ENCODE measurements at places on chromosomes 3 and 15.
A peak's percentile ranks its signal among the peaks of the same experiment; 100 is the strongest.

- DNase-seq = no peak
Measured at GRCh38 chr3:45139372-45140140, 6.6 kb downstream of the CDCP1 start.

GRCh38 chr3:52495777-52496602 lies 852 bp downstream of the STAB1 start:
- no peak for DNase-seq

- no peak for DNase-seq
Measured at GRCh38 chr3:139994891-139995290, 59.9 kb downstream of the CLSTN2 start.

GRCh38 chr3:47283193-47283537 lies 421 bp downstream of the KLHL18 start:
- DNase-seq = no peak

- no peak for DNase-seq
Measured at GRCh38 chr3:13706451-13706850, 157.5 kb downstream of the FBLN2 start.

- no peak for DNase-seq
Measured at GRCh38 chr15:58462547-58462946, 30.8 kb downstream of the LIPC start.

- no peak for DNase-seq
Measured at GRCh38 chr3:139695426-139696313, 17.9 kb upstream of the NMNAT3 start.

- no peak for DNase-seq
Measured at GRCh38 chr3:73179601-73180000, 118.1 kb downstream of the EBLN2 start.

- no peak for DNase-seq
Measured at GRCh38 chr3:33364531-33365128, 75.6 kb downstream of the UBP1 start.

DNA sequence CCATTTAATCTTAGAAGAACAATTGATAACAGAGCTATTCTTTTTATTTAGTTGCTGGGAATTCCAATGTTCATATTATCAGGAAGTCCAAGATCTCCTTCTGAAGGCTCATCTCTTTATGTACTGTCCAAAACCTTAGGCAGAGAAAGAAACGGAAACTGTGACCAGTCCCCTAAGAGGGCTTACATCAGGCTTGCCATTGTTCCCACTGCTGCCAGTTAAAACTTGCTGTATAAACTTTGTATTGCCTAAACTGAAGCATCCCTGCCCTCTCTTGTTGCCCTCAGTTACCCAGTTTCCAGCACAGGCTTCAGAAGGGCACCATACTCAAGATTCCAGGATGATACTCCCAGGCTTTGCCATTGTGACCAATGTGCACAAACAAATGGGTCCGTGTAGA lies 435.2 kb upstream of the NAALADL2 start:
- no peak for DNase-seq

GRCh38 chr3:177551431-177551836 lies 354.2 kb upstream of the TBL1XR1 start:
- peak; percentile 12 for DNase-seq

DNA sequence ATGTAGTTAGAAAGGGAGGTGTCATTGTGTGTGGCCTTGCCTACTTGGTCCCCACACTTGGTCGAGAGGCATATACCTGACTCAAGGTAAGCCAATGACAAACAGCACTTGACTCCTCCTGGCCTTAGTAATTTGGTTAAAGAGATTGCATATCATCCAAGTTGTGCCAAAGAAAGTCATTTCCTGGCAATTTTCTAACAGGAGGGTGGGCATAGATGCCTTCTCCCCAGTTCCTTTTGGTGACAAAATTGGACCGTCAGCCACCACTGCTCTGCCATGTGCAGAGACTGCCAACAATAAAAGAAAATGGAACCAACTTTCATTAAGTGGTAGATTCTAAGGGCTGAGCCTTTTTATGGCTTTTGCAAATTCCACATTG lies 7.9 kb upstream of the LEKR1 start:
- no peak for DNase-seq

- no peak for DNase-seq
Measured at GRCh38 chr3:151327571-151328198, 1.7 kb downstream of the P2RY13 start.

- DNase-seq = no peak
Measured at GRCh38 chr3:190303884-190304283, 18.4 kb downstream of the CLDN1 start.

GRCh38 chr3:183213415-183214276 lies 39.4 kb upstream of the B3GNT5 start:
- no peak for DNase-seq
